Activated CD4-positive, alpha-beta T cell treated with anti-CD3 and anti-CD28 coated beads, Interleukin-2, amount 10 ng/mL, durations not matched to agents 7 days and 5 days (primary cell): ENCODE measurements at places on chromosomes 6 and 20.

- H3K27me3 ChIP-seq = no peaks in the 10 kb centered on the region
- H3K4me1 ChIP-seq = no peaks in the 10 kb centered on the region
Observed at GRCh38 chr6:123879749-123880148, 76.1 kb downstream of the NKAIN2 start.

- H3K4me1 ChIP-seq = peaks cover 18% of the 10 kb centered on the region
- no peaks in the 10 kb centered on the region for H3K27me3 ChIP-seq
- H3K4me3 ChIP-seq = no peak overlapping the region
- DNase-seq = no peak
Observed at GRCh38 chr6:43801495-43802181, 31.6 kb downstream of the VEGFA start.

DNA sequence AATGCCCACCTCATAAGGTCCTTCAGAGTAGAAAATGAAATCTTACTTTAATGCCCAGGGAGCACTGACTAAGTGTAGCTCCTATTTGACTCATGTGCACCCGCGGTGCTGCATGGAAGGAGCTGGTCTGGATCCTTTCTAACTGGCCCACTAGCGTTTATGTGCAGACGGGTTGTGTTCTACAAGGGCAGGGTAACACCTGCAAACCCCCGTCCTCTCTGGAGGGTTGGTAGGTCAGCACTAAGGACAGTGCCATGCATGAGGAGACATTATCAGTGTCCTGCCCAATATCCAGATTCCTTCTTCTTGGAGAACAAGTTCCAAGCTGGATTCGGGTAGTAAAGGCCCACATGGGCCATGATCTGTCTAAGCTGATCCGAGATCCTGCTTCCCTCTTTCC, 140.3 kb downstream of the ANKRD60 start:
- H3K27ac ChIP-seq = no peak overlapping the region
- no peak for DNase-seq
- no peak overlapping the region for H3K4me3 ChIP-seq
- H3K4me1 ChIP-seq = no peaks in the 10 kb centered on the region
- peaks cover 4% of the 10 kb centered on the region for H3K27me3 ChIP-seq

- H3K4me1 ChIP-seq = no peaks in the 10 kb centered on the region
- H3K36me3 ChIP-seq = no peaks in the 10 kb centered on the region
- no peak overlapping the region for H3K4me3 ChIP-seq
Observed at GRCh38 chr20:19701429-19701828, 56.6 kb upstream of the RIN2 start.

GRCh38 chr6:143128681-143129015, 68.0 kb downstream of the AIG1 start:
- no peaks in the 10 kb centered on the region for H3K27me3 ChIP-seq
- no peak overlapping the region for H3K4me3 ChIP-seq
- DNase-seq = no peak

- H3K27me3 ChIP-seq = peaks cover 26% of the 10 kb centered on the region
- no peaks in the 10 kb centered on the region for H3K4me1 ChIP-seq
- no peak overlapping the region for H3K4me3 ChIP-seq
- no peaks in the 10 kb centered on the region for H3K36me3 ChIP-seq
- H3K27ac ChIP-seq = no peak overlapping the region
Observed at GRCh38 chr6:35185302-35185681, 28.5 kb upstream of the SCUBE3 start.

- H3K27me3 ChIP-seq = no peaks in the 10 kb centered on the region
- H3K4me1 ChIP-seq = peaks cover 78% of the 10 kb centered on the region
- H3K27ac ChIP-seq = peak overlapping the region; percentile 97
- peak; percentile 80 for DNase-seq
- H3K4me3 ChIP-seq = peak overlapping the region; percentile 88
Observed at GRCh38 chr20:4811661-4812181, 90.0 kb downstream of the PRND start.

DNA sequence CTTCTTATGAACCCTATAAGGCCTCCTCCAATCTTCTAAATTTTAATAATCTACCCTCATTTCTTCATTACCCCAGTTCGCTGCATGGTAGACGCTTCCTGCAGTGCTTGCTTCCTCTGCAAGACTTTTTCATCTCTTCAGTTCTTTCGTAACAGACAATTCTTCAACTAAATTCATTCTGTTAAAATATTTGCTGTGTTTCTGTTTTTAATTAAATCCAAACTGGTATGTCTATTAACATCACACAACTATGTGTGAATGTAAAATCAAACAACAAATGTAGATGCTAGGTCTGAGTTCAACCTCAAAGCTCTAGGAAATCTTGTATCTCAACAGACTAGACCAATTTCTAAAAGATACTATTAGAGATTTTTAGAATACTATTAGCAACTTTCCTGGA, 199.3 kb downstream of the RNGTT start:
- no peak for DNase-seq
- no peak overlapping the region for H3K27ac ChIP-seq
- no peaks in the 10 kb centered on the region for H3K4me1 ChIP-seq
- no peaks in the 10 kb centered on the region for H3K27me3 ChIP-seq
- no peak overlapping the region for H3K4me3 ChIP-seq

- no peak for DNase-seq
- no peak overlapping the region for H3K27ac ChIP-seq
- H3K36me3 ChIP-seq = no peaks in the 10 kb centered on the region
- H3K27me3 ChIP-seq = no peaks in the 10 kb centered on the region
- no peak overlapping the region for H3K4me3 ChIP-seq
- H3K4me1 ChIP-seq = no peaks in the 10 kb centered on the region
Observed at GRCh38 chr6:128063850-128064539, 163.1 kb upstream of the THEMIS start.
